ENCODE measurements at places on chromosomes 3 and 15.

- DNase-seq: no peak
These were observed 11.3 kb upstream of the KIF23 start for GRCh38 chr15:69402816-69403215.

- DNase-seq: no peak
These were observed 3.5 kb upstream of the ABHD17C start for GRCh38 chr15:80691575-80691974.

GRCh38 chr15:99408236-99409096, 157.2 kb downstream of the LRRC28 start:
- DNase-seq: no peak

DNA sequence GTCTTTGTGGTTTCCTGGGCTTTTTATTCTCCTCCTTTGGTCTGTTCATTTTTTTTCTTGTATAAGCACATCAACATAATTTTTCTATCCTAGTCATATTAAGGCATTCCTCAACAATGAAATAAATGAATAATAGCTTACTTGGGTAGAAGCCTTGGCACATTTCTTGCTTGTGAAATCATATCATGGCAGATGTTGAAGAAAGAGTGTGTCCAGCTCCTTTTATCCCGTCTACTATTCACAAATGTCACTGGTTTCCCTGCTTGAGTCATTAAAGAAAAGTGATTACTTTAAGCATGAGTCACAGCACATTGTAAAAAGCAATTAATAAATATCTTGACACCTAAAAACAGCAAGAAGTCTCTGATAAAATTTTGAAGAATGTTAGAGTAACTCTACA, 42.1 kb downstream of the MINAR1 start:
- no peak for DNase-seq

DNA sequence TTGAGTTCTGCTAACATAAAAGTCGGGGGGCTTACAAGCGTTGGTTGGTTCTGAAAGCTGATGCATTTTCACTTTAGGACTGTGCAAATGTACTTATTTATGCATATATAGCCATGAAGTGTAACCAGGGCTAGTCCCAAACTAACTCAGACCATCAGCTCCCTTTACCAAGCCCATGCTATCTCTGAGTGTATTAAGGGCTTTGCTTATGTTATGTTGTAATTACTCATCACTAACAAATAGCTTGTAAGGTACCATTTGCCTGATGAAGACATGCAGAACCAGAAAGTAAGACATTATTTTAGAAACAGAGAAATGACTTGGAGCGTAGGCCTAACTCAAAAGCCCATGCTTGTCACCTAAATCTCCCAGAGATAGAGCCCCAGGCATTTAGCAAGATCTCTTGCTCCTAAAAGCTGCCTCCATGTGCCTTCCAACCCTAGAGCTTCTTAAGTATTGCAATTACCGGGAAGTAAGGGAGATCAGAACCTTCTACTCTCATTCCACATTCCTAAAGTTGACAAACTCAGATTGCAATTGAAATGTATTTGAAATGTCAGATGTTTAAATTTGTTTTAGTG, 362.9 kb upstream of the RBMS3 start:
- no peak for DNase-seq

GRCh38 chr3:41198526-41198925, 779 bp upstream of the CTNNB1 start:
- no peak for DNase-seq

- peak; percentile 75 for DNase-seq
These were observed 46.6 kb upstream of the ATP2B2 start for GRCh38 chr3:10551821-10552630.

GRCh38 chr3:71885006-71885405, 100.1 kb upstream of the PROK2 start:
- no peak for DNase-seq

Measured in stimulated activated naive CD8-positive, alpha-beta T cell treated with anti-CD3 and anti-CD28 coated beads, Interleukin-15, amount 100 ng/mL, for 72 hours (primary cell).